Right atrium auricular region (tissue), 2 donors: ENCODE measurements at places on chromosomes 16 and 17. TPM values are rescaled to one million over a fixed set of nuclear protein-coding genes. Genes with fewer than 3 reads are reported as not detected.

DNA sequence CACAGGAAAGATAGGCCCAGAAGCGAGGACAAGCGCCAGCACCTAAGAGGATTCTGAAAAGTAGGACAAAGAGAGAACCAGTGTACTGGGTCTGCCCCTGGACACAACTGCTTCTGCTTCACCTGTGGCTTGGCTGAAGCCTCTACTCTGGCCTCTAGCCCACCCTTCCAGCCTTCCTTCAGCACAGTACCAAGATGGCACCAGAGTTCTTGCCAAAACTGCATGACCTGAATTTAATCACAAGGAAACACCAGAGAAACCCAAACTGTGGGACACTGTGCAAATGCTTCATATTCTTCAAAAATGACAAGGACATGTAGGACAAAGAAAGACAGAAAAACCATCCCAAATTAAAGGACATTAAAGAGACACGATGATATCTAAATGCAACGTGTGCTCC is 116.6 kb downstream of the SMG6 start:
- no peaks in the 10 kb centered on the region for H3K4me1 ChIP-seq
- no peak overlapping the region for H3K4me3 ChIP-seq
- no peak for DNase-seq
- peaks cover 8% of the 10 kb centered on the region for H3K36me3 ChIP-seq
- no peaks in the 10 kb centered on the region for H3K27me3 ChIP-seq

GRCh38 chr17:77098884-77099545 is 41.8 kb upstream of the SEC14L1 start:
- no peaks in the 10 kb centered on the region for H3K4me1 ChIP-seq
- peak; percentile 78 for DNase-seq
- H3K4me3 ChIP-seq = no peak overlapping the region
- peaks cover 15% of the 10 kb centered on the region for H3K36me3 ChIP-seq

DNA sequence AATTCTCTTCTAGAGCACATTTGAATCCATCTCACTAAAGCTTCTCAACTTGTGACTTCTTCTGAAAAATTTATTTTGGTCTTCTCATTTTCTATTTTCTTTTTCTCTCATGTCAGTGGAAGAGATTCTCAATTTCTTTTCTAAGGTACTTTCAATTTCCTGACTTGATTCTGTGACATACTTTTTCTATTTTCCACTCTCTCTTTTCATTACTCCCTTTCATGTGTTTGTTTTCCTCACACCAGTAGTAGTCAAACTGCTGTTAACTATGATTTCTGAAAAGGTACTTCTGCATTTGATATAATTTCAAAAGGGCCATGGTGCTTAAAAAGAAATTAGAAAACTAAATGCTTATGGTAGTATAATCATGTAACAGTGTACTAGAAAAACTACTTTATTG is 41.9 kb downstream of the NFAT5 start:
- H3K36me3 ChIP-seq = no peaks in the 10 kb centered on the region
- no peak overlapping the region for H3K4me3 ChIP-seq
- H3K27me3 ChIP-seq = no peaks in the 10 kb centered on the region

- no peak overlapping the region for H3K4me3 ChIP-seq
- H3K4me1 ChIP-seq = no peaks in the 10 kb centered on the region
- DNase-seq = no peak
- H3K36me3 ChIP-seq = no peaks in the 10 kb centered on the region
- no peaks in the 10 kb centered on the region for H3K27me3 ChIP-seq
Observed at GRCh38 chr17:64472564-64472963, 23.6 kb downstream of the MILR1 start.

The TP53TG3 gene
- total RNA-seq = not detected

DNA sequence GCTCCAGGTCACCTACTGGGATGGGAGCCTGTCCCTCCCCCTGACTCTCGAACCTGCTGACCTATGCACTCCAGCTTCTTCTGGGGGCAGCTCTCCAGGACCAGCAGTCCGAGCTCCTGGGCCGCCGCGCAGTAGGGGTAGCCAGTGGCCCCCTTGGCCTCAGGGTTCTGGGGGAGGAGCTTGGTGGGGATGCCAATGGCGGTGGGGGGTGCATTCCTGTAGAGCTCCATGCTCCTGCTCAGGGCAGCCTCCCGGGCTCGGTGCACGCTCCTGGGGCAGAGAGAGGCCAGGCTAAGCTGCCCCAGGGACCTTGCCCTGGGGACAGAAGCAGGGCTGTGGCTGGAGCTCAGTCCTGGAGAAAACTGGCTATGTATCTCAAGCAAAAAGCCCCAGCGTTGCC is 7.7 kb upstream of the SPATA2L start:
- peaks cover 21% of the 10 kb centered on the region for H3K4me1 ChIP-seq
- no peaks in the 10 kb centered on the region for H3K36me3 ChIP-seq
- no peak for DNase-seq
- no peak overlapping the region for H3K27ac ChIP-seq

- H3K4me1 ChIP-seq = peaks cover 7% of the 10 kb centered on the region
- no peaks in the 10 kb centered on the region for H3K27me3 ChIP-seq
- H3K36me3 ChIP-seq = no peaks in the 10 kb centered on the region
- no peak overlapping the region for H3K4me3 ChIP-seq
- no peak overlapping the region for H3K27ac ChIP-seq
Observed at GRCh38 chr16:9135797-9136196, 44.4 kb downstream of the HAPSTR1 start.

GRCh38 chr16:10314811-10315210 is 71.0 kb upstream of the ATF7IP2 start:
- no peaks in the 10 kb centered on the region for H3K36me3 ChIP-seq
- DNase-seq = no peak
- no peaks in the 10 kb centered on the region for H3K27me3 ChIP-seq
- no peak overlapping the region for H3K4me3 ChIP-seq
- no peaks in the 10 kb centered on the region for H3K4me1 ChIP-seq

DNA sequence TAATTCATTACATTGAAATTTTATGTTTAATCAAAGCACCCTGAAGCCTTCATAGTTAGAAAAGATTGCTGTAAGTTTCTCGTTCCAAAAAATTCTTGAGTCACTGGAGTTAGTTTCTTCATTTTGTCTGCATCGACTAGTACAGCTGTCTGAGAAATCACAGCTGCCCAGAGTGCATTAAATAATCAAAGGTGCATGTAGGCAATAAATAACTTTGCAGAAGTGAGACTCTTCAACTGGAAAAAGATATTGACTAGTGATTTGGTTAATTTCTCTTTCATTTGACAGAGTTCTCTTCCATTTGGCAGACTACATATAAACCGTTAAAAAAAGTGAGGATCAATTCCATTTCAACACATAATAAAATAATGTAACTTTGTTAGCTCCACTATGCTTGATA is 234.0 kb downstream of the CNTNAP4 start:
- H3K4me3 ChIP-seq = no peak overlapping the region
- no peaks in the 10 kb centered on the region for H3K27me3 ChIP-seq
- H3K36me3 ChIP-seq = no peaks in the 10 kb centered on the region
- no peak for DNase-seq

DNA sequence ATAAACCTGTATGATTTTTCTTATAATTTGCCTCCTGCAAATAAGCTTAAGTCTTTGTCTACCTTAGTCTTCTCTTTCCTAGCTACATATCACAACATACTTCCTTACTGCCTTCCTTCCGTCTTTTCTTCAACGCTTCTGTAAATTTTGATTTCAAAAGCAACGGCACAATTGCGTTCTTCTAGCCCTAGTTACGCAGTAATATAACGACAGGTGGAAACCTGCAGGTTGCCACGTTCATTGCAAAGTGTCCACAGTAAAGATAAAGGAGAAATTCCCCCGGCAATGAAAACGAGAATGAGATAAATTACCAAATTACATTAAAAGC is 546 bp upstream of the PSMD7 start:
- no peaks in the 10 kb centered on the region for H3K4me1 ChIP-seq
- peaks cover 30% of the 10 kb centered on the region for H3K36me3 ChIP-seq
- H3K4me3 ChIP-seq = peak overlapping the region; percentile 81
- no peak for DNase-seq
- H3K27me3 ChIP-seq = no peaks in the 10 kb centered on the region

GRCh38 chr16:11252482-11252931 is 3.5 kb downstream of the SOCS1 start:
- no peaks in the 10 kb centered on the region for H3K4me1 ChIP-seq
- no peaks in the 10 kb centered on the region for H3K27me3 ChIP-seq
- no peak for DNase-seq
- H3K36me3 ChIP-seq = no peaks in the 10 kb centered on the region
- no peak overlapping the region for H3K27ac ChIP-seq
- no peak overlapping the region for H3K4me3 ChIP-seq

DNA sequence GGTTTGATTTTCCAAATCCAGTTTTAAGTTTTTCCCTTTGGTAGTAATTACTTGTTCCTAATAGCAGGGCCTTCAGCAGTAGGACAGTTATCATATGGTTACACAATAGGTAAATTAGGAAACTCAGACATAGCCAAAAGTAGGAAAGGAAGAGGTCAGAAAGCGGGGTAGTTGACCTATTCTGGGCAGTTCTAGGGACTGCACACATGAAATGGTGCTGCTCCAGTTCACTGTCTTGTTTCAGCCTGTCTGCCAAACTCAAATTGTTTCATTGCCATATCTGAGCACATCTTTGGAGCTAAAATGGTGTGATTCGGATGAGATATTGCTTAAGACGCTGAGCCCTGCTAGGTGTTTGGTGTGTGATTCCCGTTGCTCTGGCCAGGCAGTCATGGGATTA is 56.7 kb downstream of the TANGO6 start:
- H3K4me3 ChIP-seq = no peak overlapping the region
- no peaks in the 10 kb centered on the region for H3K4me1 ChIP-seq
- no peak overlapping the region for H3K27ac ChIP-seq
- peaks cover 9% of the 10 kb centered on the region for H3K36me3 ChIP-seq
- H3K27me3 ChIP-seq = no peaks in the 10 kb centered on the region

The ELOB gene
- total RNA-seq = 856 TPM

GRCh38 chr16:14121872-14122271 is 50.8 kb downstream of the MRTFB start:
- H3K4me3 ChIP-seq = no peak overlapping the region
- DNase-seq = no peak
- H3K27ac ChIP-seq = no peak overlapping the region

- H3K27me3 ChIP-seq = no peaks in the 10 kb centered on the region
- H3K4me1 ChIP-seq = no peaks in the 10 kb centered on the region
- no peak overlapping the region for H3K4me3 ChIP-seq
Observed at GRCh38 chr17:73391331-73392265, 79.8 kb upstream of the CDC42EP4 start.

- no peak for DNase-seq
- H3K36me3 ChIP-seq = no peaks in the 10 kb centered on the region
- no peaks in the 10 kb centered on the region for H3K27me3 ChIP-seq
- H3K27ac ChIP-seq = no peak overlapping the region
- H3K4me1 ChIP-seq = no peaks in the 10 kb centered on the region
Observed at GRCh38 chr16:57707331-57707730, 12.7 kb downstream of the DRC7 start.

DNA sequence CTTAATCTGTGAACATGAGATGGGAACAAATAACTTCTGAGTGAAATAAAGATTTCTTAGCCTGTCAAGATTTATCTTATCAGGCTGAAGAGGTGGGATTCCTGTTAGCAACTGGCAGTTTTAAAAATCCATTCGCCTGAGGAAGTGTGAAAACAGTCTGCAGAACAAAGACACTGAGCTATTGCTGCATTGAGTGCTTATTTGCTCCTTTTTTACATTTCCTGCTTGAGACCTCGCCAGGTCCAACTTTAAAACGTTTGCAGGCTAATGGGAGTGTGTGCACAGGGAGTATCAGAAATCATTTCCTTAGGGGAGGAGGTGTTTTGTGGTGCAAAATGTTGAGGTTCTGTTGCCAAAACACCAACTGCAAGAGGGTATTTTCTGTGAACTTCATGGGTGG is 957.8 kb upstream of the RBFOX1 start:
- H3K36me3 ChIP-seq = no peaks in the 10 kb centered on the region
- H3K4me3 ChIP-seq = no peak overlapping the region
- H3K4me1 ChIP-seq = no peaks in the 10 kb centered on the region
- no peak for DNase-seq

The OTOP3 gene
- total RNA-seq = not detected

The ZNF624 gene
- 0.55 TPM for total RNA-seq

The KCNH6 gene
- not detected for total RNA-seq

The KRT31 gene
- not detected for total RNA-seq
